Skeletal muscle cell (primary cell): ENCODE measurements at places on chromosomes 4 and X.

GRCh38 chrX:30196322-30196721, 19.0 kb upstream of the MAGEB2 start:
- DNase-seq, result no peak

GRCh38 chrX:154040307-154040756, 20.6 kb upstream of the IRAK1 start:
- DNase-seq, result peak; percentile 64

DNA sequence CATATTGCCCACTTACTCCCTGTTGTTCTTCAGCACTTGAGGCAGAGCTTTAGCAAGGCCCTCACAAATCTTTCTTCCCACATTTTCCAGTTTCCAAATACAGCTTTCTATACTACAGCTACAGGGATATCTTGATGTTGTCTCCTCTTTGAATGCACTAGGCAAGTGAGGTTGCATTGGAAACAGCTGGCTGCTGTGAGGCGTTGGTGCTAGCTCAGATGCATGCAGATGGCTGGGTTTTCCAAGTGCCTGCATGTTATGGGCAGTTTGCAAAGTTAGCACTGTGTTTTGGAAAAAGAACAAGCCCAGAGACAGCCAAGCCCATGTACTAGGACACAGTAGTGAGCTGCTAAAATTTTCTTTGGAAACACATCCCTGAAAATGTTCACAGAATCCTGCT, 315.1 kb upstream of the RASGEF1B start:
- DNase-seq, result no peak

- DNase-seq, result no peak
Observed at GRCh38 chr4:164012396-164013027, 518.0 kb downstream of the TMA16 start.

DNA sequence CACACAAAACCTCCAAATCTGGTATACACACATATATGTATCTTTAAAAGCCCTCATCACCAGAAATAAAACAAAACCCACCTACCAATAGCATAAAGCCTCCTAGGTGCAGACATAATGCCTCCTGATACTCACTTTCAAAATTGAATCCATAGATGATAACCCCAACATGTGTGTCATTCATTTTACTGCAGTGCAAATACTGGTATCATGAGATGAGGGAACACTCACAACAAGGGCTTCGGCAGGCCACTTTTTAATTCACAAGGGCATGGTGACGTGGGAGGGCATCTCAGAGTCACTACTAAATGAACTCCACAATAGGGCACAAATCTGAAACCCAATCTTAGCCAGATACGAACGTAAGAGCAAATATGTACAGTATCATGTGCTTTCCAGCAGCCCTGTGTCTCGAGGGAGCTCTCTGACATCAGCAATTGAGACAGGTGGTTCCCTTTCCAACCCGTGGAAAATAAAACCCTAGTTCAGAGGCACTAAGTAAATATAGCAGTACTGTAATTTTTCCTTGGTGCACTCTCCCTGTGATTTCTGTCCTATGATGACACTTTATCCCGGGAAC, 14.1 kb upstream of the PPARGC1A start:
- peak; percentile 61 for DNase-seq

GRCh38 chr4:76585897-76586360, 150.9 kb downstream of the SHROOM3 start:
- no peak for DNase-seq

DNA sequence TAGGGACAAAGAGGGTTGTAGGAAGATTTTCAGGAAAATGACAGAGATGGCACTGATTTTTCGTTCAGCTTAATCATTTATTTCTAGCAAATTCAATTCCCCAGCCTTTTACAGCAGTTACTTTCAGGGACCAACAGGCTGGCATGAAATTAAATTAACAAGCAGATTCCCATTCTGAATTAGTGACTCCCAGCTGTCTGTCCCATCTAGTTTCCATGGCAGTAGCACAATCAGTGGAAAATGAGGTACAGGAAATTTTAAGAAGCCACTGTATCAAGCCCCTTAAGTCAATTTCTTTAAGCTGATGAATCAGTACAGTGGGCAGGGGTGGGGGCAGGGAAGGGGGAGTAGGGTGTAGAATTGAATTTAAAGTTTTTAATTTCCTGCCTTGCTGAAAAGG, 121.1 kb upstream of the TEX13C start:
- DNase-seq, result no peak

GRCh38 chr4:106618956-106619355, 250.4 kb upstream of the GIMD1 start:
- DNase-seq, result peak; percentile 62

DNA sequence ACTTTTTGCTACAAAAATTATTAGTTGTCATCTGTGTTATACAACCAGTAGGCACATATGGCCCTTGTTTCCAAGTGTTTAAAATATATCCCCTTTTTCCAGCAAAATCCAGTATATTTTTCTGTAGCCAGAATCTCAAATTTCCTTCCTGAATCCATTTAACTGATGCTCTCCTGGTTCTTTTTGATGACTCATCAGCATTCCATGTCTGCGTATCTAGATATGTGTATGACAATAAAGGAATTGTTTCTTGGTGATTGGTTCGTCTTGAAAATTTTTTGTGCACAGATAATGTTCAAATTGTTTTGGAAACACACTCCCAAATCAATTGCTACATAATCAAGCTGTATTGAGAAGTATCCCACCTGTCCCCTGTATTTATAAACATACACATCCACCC, 98.3 kb downstream of the ITM2A start:
- no peak for DNase-seq

- no peak for DNase-seq
Observed at GRCh38 chr4:6425336-6425735, 47.1 kb downstream of the PPP2R2C start.

- no peak for DNase-seq
Observed at GRCh38 chr4:123216946-123217345, 179.6 kb upstream of the SPRY1 start.

GRCh38 chrX:148588649-148589310, 88.4 kb downstream of the AFF2 start:
- peak; percentile 22 for DNase-seq

DNA sequence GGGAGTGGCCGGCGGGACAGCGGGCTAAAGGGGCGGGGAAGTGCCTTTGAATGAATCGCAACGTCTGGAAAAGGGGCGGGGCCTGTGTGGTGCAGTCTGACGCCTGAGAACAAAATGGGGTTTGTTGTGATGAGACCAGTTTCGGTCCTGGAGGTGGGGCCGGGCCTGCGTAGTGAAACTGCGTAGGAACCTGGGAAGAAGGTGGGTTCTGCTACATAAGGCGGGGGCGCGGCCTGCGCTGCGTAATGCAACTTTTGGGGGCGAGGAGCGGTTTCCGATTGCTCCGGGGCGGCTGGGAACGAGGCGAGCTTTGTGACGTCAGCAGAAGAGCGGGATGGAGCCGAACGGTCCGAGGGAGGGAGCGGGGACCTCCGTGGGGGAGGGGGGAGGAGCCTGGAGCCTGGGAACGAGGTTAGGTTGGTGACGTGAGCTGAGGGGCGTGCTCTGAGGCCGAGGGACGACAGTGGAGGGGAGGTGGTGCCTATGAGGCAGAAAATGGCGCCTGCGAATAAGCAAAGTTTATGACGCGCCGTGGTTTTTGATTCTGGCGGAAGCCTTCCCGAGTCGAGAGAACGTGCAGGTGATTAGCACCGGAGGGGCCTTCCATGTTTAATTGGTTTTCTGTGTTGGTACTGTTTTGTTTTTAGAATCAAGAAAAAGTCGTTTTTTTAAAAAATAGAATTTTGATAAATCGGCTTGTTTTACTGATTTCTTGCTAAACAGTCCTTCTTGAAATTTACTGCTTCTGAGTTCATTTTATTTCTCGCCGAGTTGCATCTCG, 714 bp downstream of the USP11 start:
- peak; percentile 91 for DNase-seq

GRCh38 chr4:83272900-83273299, 11.7 kb downstream of the COQ2 start:
- DNase-seq, result no peak

GRCh38 chrX:38594434-38594833, 33.1 kb downstream of the TSPAN7 start:
- no peak for DNase-seq

DNA sequence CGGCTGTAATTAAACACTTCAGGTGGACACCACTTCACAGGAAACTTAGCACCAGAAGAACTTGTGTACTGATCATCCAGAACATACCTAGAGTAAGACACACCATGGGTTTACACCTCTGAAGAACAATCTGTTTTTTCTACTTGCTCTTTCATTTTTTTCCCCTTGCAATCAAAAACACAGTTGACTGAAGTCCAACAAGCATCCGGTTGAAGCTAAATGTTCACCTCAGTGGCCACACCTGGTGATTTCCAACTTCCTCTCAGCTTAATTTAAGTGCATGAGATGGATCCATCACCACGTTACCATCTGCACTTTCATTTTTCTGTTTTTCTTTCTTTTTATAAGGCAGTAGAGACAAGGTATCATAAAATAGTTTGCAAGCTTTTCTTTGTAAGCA, 4.9 kb upstream of the TXK start:
- no peak for DNase-seq

DNA sequence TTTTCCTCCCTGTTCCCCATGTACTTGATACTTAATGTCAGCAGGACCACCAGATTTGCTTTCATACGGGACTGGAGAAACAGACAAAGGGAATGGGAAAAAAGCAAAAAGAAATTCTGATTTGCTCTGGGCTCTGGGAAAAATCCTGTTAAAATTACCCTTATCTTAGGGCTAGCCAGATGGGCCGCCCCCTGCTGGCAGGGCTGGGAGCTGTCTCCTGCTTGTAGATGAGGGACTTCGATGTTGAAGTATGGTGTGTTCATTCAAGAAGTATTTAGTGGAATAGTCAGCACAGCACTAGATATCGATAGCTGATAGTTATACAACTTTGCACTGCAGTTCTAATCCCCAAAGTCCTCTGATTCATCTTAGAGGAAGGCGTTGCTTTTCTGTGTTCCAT, 45.8 kb downstream of the BCORL1 start:
- DNase-seq, result peak; percentile 16

- no peak for DNase-seq
Observed at GRCh38 chr4:113935190-113935589, 44.3 kb downstream of the ARSJ start.

DNA sequence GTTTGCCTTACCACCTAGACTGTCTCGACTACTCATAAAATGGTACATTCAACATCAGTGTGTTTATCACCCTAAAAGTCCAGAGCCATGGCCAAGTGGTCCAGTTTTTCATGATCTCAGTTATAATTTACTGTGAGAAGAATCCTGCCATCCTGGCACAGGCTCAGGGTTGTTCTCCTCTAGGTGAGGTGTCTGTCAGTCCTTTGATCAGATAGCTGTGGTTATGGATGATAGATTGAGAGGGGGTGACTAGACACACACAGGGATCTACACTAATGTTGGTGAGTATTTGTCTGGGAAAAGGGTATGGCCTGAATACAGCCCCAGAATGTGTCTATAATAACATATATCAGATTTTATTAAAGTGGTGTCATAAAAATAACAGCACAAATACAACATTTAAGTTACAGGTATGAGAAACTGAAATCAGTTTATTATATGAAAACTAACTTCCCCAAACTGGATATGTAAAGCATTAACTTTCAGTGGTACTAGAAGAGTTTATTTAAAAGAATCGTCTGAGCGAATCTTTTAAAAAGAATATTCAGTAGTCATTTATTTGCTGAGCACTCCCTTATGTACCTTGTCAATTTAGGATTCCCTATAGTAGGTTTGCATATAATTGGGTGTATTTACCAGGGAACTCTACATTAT, 93.3 kb downstream of the STIM2 start:
- DNase-seq, result no peak

DNA sequence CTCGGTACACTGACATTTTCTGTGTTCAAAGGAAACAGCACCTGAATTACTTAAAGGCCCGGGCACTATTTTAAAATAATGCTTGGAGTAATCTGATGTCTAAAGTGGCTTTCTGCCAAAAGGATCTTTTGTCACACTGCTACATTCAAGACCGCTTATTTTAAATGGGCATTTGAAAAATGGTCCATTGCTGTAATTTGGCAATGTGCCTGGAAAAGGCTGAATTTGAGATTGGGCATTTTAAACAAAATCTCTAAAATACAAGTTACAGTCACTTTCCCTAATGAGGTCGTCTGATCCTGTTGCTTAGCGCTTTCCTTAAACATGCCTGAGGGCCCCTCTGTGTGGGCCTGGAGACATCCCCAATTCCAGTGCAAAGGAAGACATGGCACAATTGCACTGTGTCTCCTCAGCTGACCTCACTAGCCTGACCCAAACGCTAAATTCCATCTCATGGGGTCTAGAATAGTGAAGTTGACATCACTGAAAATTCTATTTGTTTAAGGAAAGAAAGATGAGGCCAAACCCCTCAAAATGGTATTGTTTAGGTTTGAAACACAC, 214.2 kb downstream of the GPC3 start:
- no peak for DNase-seq

DNA sequence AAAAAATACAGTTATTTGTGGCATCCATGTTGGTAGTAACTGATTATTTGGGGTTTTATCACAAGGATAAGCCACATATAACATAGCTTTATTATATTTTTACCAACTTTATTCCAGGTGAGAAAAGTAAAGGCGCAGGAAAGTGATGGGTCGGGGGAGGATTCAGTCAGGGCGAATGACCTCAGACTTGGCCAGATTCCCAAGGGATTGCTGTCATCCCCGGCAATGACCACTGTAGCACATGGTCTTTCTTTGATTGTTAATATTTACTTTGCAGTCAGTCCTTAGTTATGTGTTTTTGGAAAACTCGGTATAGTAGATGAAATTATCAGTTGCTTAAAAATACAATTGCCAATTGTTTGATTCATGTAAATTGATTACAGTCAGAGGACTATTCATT, 17.6 kb downstream of the GRIA3 start:
- no peak for DNase-seq

DNA sequence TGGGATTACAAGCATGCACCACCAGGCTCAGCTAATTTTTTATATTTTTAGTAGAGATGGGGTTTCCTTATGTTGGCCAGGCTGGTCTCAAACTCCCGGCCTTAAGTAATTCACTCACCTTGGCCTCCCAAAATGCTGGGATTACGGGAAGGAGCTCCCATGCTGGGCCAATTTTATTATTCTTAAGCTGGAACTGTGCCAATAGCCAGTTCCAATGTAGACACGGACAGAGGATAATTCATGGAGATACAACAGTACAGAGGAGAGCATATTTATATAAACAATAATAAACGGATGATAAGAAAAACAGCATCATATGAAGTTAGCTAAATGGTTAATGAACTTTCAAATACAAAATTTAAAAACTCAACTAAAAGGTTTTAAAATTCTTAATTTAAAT, 87.8 kb downstream of the PPA2 start:
- DNase-seq, result no peak

DNA sequence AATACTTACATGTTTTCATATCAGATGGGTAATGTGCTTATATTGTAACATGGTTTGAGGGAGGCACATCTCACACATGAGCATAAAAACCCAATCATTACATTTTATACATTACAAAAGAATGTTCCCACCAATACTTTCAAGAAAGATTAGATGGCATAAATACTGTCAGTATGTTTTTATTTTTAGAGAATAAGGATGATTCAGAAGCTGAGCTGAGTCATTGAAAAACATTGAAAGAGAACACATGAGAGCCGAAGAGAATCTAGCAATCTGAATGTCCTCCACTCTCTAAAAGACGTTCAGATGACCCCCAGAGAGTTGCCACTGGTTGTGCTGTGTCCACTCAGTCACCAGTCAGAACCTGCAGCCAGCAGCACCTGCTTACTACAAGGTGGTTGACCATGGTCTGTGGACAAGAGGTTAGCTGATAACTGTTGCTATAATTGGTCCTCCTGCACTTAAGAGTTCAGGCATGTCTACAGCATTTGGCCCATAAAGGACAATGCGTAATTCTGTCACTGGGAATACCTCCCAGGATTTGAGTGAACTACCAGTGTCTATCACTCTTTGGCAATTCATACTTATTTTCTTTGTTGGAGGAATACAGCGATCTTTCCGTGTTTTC, 382.2 kb upstream of the IGFBP7 start:
- no peak for DNase-seq
